ENCODE measurements at places on chromosomes 6 and 20. TPM values are rescaled to one million over a fixed set of nuclear protein-coding genes. Genes with fewer than 3 reads are reported as not detected.

GSTA3 gene
- not detected for total RNA-seq

TTLL9 gene
- total RNA-seq: not detected

C20orf204 gene
- 0.77 TPM for total RNA-seq

AIF1 gene
- not detected for total RNA-seq

Measured in regular cardiac myocyte (primary cell).